ENCODE measurements at places on chromosomes 7 and 10.

GRCh38 chr10:24891823-24892222, 60.6 kb downstream of the PRTFDC1 start:
- DNase-seq, result no peak

DNA sequence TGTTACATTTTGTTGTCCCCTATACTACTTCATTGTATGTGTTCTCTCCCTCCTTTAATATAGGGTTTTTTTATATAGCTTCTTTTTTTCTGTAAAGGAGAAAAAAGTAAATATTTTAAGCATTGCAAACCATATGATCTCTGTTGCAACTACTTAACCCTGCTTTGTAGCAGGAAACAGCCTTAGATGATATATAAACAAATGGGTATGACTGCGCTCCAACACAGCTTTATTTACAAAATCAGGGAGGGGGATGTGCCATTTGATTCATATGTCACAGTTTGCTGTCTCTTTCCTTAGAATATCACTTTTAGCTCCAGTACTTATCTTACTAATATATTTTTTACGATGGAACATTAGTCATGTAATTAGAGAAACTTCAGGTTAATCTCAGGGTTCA, 155.2 kb upstream of the GNAI1 start:
- DNase-seq, result no peak

DNA sequence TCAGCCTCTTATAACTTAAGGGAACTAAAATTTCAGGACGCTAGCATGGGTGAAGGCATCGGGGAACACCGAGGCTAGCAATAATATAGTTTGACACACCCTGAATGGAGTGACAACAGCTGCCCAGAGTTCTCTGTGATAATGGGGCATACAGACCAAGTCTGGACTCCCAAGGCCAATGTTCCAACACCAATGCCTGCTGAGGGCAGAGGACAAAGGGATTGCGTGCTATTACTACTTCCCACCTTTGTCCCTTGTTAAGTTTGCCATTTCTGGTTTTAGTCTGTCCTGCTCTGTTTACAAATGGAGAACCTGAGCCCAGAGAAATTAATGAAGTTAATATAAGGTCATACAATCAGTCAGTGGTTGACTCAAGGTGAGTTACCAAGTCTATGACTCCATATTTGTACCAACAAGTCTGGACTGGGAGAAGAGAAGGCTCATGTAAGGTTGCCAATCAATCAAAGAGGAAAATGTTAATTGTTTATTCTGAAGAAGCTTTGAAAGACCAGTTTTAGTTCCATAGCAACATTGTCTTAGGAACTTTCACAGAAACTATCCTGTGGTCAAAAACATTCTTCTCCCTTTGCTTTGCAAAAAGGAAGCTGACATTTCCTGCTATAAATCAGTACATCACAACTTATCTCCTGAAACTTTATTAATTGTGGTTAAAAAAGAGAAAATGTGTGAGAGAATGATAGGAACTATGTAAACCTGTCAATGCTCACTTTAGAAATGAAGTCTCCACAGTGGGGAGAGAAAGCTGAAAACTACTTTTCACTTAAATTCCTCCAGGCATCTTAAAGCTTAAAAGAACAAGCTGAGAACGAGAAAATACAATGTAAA, 74.5 kb downstream of the CCDC6 start:
- no peak for DNase-seq

DNA sequence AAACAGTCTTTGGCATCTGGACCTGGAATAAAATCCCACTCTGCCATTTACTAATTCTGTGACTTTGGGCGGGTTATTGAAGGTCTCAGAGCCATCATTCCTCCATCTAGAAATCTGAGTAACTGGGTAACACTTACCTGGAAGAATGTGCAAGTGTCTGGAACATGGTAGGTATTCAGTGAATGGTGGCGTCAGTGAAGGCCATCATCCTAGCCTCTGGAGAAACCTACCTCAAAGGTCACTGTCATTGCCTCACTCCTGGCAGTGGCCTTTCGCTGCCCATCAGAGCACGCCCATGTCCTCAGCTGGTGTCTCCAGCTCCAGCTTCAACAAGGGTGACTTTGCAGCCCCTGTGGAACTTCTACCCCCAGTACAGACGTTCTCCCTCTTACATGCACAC, 4.5 kb downstream of the GAL3ST4 start:
- no peak for DNase-seq

GRCh38 chr7:154380771-154381170, 328.6 kb downstream of the DPP6 start:
- no peak for DNase-seq

All from right hindlimb (tissue), 1 donor.